ENCODE measurements at places on chromosomes 5 and 9. TPM values are rescaled to one million over a fixed set of nuclear protein-coding genes. Genes with fewer than 3 reads are reported as not detected.

DNA sequence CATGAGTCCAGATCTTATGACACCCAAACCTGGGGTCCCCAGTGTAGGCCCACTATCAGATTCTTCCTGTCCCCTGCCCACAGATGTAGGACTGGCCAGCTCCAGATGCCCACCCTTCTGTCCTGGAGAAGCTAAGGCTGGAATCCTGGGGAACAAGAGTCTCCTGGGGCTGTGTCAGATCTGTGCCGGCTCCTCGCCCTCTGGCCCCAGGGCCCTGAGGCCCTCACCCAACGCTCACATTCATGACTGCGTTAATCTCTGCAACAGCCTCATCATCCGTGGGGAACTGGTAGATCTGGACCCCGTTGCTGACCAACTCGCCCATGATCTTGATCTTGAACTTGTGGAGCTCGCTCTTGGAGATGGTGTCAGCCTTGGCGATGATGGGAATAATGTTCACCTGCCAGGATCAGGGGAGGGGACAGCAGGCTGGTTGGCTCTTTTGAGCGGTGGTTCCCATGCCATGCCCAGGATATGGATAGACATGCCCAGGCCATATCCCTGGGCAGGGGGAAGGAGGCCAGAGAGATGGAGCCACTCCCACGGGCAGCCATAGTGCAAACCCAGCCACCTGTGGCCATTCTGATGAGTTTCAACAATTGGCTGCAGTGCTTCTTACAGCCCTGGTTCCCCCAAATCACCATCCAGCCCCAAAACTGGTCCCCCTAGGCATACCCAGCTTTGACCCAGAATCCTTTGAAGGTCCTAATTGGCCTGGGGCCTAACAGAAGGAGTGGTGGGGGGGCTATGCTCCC, 14.6 kb downstream of the SEPTIN8 start:
- no peak for DNase-seq

DNA sequence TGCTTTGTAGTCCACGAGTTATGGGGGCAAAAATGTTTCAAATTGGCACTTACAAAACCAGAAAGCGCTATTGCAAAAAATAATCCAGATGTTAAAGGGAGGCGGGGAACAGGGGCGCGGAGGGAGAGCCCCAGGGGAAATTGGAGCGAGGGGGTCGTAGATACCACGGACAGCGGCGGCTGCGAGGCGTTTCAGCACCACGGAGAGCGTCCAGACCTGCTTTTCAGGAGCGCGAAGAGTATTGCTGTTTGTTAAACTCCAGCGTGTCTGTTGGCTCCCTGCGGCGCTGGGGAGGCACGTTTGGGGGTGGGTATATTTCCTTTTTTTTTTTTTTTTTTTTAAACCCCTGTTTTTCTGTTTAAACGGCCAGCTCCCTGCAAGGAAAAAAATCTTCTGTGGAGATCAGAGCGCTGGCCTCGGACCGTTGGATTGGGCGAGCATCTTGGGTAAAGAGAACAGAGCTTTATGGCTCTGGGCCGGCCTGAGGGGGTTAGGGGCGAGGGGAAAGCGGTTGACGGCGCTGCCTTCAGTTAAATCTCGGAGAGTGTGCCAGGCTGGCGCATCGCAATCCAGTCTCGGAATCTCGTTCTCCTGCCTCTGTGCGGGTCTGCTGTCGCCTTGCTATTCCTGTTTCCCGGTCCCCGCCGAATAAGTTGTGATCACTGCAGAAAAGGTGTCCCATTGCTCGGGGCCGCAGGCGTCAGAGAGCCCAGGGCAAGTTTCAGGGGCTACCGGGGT, at the start of gene GLRA1:
Gene GLRA1, minus strand, starts transcription at position 288 of the 738 bp plus-strand sequence. CDS start 302 bp downstream, outside the sequence.
- peak; percentile 68 for DNase-seq

DNA sequence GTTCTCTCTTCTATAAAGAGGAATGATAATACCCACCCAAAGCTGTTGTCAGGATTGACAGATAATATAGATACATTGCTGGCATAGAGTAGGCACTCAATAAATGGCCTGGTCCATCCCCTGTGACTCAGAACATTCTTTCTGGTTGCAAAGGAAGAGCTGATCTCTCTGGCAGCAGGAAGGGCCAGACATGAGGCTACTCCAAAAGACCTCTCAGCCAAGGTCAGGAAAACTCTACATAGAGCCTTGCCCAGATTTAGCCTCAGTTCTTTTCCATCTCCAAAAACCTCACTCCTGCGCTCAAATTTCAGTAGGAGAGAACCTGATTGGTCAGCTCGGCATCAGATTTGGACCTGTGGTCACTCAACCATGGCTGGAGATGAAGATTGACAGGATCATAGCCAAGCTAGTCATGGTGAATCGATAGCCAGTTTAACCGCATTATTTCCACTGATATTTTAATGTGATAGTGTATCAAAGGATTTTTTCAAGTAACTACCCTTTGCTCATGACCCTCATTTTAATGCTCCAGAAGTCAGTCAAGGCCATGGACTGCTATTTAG, 319.6 kb downstream of the DRD1 start:
- DNase-seq, result no peak

DNA sequence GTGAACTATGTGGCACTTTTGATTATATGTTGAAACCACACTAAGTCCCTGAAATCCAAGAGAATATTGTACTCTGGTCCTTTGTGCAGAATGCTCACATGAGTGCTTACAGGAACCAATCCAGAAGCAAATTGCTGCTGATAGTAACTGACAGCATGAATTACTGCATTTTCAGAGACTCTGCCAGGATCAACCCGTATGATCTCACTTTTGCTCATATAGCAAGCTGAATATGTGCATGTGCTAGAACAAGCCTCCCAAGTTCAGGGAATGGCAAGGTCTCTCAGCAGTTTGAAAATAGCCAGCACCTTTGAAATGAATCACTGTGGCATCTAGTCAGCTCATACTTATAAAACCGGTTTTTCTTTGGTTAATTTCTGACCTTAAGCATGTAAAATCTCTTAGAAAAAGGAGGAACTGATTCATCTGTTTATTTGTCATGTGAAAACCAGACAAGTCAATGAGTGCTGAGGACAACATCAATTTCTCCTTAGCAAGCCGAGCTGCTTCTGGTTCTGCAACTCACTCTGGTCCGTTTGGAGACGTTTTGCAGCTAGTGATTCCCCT, 215.7 kb upstream of the ELL2 start:
- no peak for DNase-seq

DNA sequence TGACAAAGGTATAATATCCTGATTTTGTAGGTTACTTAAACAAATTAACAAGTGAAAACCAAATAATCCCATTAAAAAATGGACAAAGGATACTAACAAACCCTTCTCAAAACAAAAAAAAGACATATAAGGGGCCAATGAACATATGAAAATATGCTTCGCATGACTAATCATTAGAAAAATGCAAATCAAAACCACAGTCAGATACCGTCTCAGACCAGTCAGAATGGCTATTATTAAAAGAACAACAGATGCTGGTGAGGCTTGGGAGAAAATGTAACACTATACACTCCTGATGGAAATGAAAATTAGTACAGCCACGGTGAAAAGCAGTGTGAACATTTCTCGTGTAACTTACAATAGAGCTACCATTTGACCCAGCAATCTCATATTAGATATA, 1542.2 kb upstream of the CDH9 start:
- no peak for DNase-seq

GRCh38 chr5:119453040-119453373, 710 bp downstream of the HSD17B4 start:
- DNase-seq, result no peak

DNA sequence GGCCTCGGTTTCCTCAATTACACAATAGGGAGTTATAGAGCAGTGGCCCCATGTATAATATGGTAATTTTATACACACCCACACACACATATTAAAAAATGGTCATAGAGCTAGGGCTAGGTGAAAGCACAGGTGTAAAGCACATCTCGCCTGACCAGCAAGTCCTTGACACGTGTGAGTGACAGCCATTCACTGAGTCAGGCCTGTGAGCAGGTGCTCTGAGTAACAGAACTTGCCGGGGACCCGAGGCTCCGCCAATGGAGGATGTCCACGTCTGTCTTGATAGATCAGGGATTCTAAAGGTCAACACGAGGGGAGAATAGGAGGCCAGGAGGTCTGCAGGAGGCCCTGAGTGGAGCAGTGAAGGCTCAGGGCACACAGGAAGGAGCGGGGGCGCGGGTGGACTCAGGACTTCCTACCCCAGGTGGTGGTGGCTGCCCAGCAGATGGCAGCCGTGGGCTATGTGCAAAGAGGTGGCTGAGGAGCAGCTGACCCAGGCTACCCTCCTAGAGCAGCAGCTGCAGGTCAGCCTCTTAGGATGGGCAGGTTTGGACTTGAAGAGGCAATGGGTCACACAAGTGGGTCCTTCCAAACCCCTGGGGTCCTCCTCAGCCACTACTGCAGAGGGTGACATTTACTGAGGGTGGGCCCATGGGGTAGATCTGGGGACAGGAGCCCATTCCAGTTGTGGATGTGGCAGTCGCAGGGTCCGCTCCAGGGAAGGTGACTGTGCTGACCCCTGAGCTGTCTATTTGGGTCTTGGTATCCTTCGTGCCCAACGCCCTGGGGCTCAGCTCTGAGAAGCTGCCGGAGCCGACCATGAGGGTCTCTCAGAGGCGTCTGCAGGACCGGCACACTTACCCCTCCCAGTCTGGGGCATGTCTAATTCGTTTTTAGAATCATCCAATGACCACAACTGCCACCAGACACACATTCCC, 45.9 kb downstream of the PRRT1B start:
- peak; percentile 57 for DNase-seq

DNA sequence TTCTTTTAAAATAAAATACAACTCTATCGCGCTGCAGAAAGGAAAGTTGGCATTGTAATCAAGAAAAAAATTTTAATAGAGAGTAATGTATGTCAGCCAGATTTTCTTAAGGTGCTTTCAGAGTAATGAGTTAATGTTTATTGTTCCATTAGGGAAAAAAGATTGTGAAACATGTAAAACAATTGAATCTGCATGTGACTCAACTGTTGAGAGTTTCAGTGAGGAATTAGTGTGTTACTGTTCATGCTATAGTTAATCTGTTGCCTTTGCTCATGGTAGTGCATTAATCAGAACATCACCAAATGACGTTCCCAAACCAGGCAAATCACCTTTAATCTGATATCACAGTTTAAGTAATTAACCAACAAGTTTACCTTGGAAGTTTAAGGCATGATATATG, 600.5 kb downstream of the NR2F1-AS1 start:
- no peak for DNase-seq

The EIF4E1B gene
- total RNA-seq, result not detected

The CTSV gene
- total RNA-seq, result 10.5 TPM

Data from progenitor cell of endocrine pancreas (in vitro differentiated cells).